GDM1 (cell line): ENCODE measurements at places on chromosomes 6 and 20.

DNA sequence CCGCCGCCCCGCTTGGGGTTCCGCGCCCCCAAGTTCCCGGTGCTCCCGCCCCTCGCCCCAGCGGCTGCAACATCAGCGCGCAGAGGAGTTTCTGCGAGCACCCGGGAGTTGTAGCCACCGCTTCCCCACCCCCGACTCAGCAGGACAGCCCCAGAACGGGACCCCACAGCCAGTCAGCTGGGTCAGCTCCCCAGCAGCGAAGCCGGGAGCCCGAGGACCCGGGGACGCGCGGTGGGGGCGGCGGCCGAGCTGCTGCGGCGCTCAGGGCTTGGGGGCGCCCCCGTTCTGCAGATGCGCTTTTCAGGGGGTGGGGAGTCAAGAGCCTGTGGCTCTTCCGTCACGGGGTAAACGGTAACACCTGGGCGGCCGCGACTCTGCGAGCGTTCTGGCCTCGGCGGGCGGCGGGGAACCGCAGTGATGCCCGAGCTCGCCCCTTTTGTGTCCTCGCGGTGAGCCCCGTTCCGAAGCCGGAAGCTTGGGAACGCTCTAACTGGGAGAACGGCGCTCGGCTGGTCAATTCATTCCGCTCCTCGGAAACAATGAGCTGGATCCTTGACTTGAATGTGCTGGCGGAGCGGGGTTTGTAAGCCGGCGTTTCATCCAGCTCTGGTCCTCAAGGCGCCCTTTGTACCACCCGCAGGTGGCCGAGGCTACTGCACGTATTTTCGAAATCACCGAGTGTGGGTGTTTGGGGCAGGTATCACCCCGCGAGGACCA is 774 bp downstream of the PLEKHG1 start:
- no peak for DNase-seq

GRCh38 chr20:49675368-49676151 is 38.1 kb downstream of the B4GALT5 start:
- DNase-seq = no peak

- peak; percentile 3 for DNase-seq
These were observed 27.4 kb downstream of the HEBP2 start for GRCh38 chr6:138431256-138432062.

GRCh38 chr6:53725791-53726575 is 60.4 kb upstream of the KLHL31 start:
- DNase-seq = peak; percentile 65

- DNase-seq = no peak
These were observed 38.8 kb downstream of the HLA-F start for GRCh38 chr6:29762051-29762450.

DNA sequence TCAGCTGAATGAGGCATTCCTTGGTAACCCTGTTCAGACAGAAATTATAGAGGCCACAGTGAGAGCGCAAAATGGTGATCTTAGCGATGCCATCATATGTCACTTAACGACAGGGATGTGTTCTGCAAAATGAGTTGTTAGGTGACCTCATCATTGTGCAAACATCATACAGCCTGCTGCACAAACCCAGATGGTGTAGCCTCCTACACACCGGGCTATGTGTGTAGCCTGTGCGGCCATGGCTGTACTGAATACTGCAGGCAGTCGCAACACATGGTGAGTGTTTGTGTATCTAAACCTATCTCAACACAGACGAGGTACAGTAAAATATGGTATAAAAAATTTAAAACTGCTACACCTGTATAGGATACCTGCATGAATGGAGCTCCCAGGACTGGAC is 234.1 kb upstream of the PMEPA1 start:
- DNase-seq = no peak

GRCh38 chr6:45687570-45687969 is 309.8 kb upstream of the SUPT3H start:
- DNase-seq = no peak
